ENCODE measurements at places on chromosomes 7 and 10. TPM values are rescaled to one million over a fixed set of nuclear protein-coding genes. Genes with fewer than 3 reads are reported as not detected.

The COL13A1 gene
- 0.42 TPM for total RNA-seq

GRCh38 chr7:41910940-41911600, 208.2 kb upstream of the INHBA start:
- H3K27ac ChIP-seq: no peak overlapping the region
- H3K27me3 ChIP-seq: no peaks in the 10 kb centered on the region
- H3K36me3 ChIP-seq: no peaks in the 10 kb centered on the region
- DNase-seq: no peak
- H3K4me3 ChIP-seq: no peak overlapping the region

GRCh38 chr7:96179837-96180236, 142.1 kb downstream of the SLC25A13 start:
- H3K4me3 ChIP-seq: no peak overlapping the region
- H3K4me1 ChIP-seq: no peaks in the 10 kb centered on the region
- no peak for DNase-seq
- H3K36me3 ChIP-seq: peaks cover 7% of the 10 kb centered on the region
- H3K27ac ChIP-seq: no peak overlapping the region
- H3K27me3 ChIP-seq: no peaks in the 10 kb centered on the region

DNA sequence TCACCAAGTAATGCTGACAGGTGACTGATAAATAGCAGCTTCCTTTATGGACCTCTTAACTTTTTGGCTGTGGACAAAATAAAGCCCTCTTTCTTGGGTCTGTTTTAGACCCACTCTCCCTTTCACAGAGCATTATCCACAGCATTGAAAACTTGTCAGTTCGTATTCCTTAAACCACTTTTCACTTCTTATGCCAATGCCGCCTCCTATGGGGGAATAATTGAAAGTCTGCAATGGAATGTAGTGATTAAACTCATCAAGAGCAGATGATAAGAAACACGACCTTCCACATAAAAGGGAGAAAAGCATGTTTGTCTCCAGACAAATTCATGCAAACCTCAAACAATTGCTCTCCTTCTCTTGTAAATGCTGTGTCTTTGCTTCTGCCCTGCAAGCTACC, 153.4 kb downstream of the SORCS1 start:
- H3K27ac ChIP-seq: peak overlapping the region; percentile 57
- no peaks in the 10 kb centered on the region for H3K36me3 ChIP-seq
- H3K4me3 ChIP-seq: no peak overlapping the region
- peaks cover 31% of the 10 kb centered on the region for H3K4me1 ChIP-seq

- peaks cover 47% of the 10 kb centered on the region for H3K4me1 ChIP-seq
- H3K27ac ChIP-seq: peak overlapping the region; percentile 95
- H3K27me3 ChIP-seq: no peaks in the 10 kb centered on the region
- no peaks in the 10 kb centered on the region for H3K36me3 ChIP-seq
- DNase-seq: no peak
Observed at GRCh38 chr7:74584160-74584954, 73.2 kb upstream of the GTF2I start.

GRCh38 chr7:75642810-75643486, 95.8 kb downstream of the HIP1 start:
- peaks cover 13% of the 10 kb centered on the region for H3K4me1 ChIP-seq
- DNase-seq: peak; percentile 57
- no peaks in the 10 kb centered on the region for H3K27me3 ChIP-seq

The TAS2R16 gene
- total RNA-seq: not detected

- H3K27ac ChIP-seq: no peak overlapping the region
- no peaks in the 10 kb centered on the region for H3K36me3 ChIP-seq
- H3K4me1 ChIP-seq: no peaks in the 10 kb centered on the region
- no peaks in the 10 kb centered on the region for H3K27me3 ChIP-seq
- no peak overlapping the region for H3K4me3 ChIP-seq
Observed at GRCh38 chr7:40041456-40041855, 91.4 kb downstream of the CDK13 start.

GRCh38 chr7:44131173-44132029, 8.1 kb upstream of the POLD2 start:
- no peak overlapping the region for H3K27ac ChIP-seq
- no peak for DNase-seq
- peaks cover 8% of the 10 kb centered on the region for H3K4me1 ChIP-seq
- no peaks in the 10 kb centered on the region for H3K27me3 ChIP-seq
- no peaks in the 10 kb centered on the region for H3K36me3 ChIP-seq
- H3K4me3 ChIP-seq: no peak overlapping the region
